Upper lobe of left lung (tissue), 6 donors: ENCODE measurements at places on chromosomes 5 and 9. TPM values are rescaled to one million over a fixed set of nuclear protein-coding genes. Genes with fewer than 3 reads are reported as not detected.

The GIN1 gene
- 6.0 TPM for total RNA-seq

The DNAJB5 gene
- 7.9 TPM for total RNA-seq

The SPINK6 gene
- total RNA-seq: not detected

The SIT1 gene
- not detected for total RNA-seq

The CCL21 gene
- total RNA-seq: 89.5 TPM

The PURA gene
- total RNA-seq: 30.5 TPM

The ZBED3 gene
- 13.5 TPM for total RNA-seq

The EGR1 gene
- 14.7 TPM for total RNA-seq

The NREP gene
- 14.6 TPM for total RNA-seq
